Activated CD4-positive, alpha-beta T cell treated with anti-CD3 and anti-CD28 coated beads, Interleukin-10, Interleukin-2, amounts not matched to agents 100 ng/mL and 50 ng/mL, durations not matched to agents 16 hours and 8 hours (primary cell): ENCODE measurements at places on chromosomes 12 and 14.
A peak's percentile ranks its signal among the peaks of the same experiment; 100 is the strongest.

GRCh38 chr12:103962493-103962892, 3.2 kb upstream of the TDG start:
- no peak for DNase-seq

- DNase-seq = no peak
These were observed 38.4 kb upstream of the OR4E1 start for GRCh38 chr14:21712036-21712435.

DNA sequence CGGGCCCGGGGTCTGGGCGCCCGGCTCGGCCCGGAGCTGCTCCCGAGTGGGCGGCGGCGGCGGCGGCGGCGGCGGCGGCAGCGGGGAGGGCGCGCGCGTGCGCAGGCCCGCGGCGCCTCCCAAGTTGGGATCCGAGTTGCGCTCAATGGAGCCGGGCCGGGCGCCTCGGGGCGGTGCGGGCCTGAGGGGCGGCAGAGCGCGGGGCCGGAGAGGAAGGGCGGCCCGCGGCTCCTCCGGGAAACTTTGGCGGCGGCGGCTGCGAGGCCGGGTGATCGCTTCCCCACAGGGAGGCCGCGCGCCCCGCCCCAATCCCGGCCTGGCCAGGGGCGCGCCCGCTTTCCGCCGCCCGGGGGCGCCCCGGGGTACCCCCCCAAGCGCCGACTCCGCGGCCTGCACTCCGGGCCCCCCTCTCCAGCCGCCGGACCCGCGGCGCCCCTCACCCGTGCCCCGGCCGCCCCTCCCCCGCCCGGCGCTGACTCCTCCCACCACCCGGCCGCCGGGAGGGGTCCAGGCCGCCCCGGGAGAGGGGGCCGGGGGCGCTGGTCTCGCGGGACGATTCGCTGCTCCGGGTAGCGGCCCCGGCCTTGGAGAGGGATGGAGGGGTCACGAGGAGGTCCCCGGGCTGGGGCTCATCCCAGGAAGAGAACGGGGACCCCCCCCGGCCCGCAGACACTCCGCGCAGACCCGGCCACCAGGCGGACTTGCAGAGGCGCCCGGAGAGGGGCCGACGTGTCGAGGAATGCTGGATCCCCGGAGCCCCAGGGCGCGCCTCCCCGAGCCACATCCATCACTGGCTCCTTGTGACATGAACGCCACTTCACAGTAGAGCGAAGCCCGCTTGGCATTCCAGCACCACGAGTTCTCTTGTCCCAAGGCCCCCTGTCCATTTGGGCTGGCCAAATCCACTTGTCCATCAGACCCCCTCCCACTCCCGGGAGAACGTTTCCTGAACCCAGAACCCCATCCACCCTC, at the start of gene RILPL1:
Gene RILPL1 (minus strand): TSS at position 48 of the 972 bp plus-strand sequence. CDS start 237 bp downstream, outside the sequence.
- DNase-seq = peak; percentile 35

GRCh38 chr12:574475-575128, 88.6 kb downstream of the NINJ2 start:
- no peak for DNase-seq

DNA sequence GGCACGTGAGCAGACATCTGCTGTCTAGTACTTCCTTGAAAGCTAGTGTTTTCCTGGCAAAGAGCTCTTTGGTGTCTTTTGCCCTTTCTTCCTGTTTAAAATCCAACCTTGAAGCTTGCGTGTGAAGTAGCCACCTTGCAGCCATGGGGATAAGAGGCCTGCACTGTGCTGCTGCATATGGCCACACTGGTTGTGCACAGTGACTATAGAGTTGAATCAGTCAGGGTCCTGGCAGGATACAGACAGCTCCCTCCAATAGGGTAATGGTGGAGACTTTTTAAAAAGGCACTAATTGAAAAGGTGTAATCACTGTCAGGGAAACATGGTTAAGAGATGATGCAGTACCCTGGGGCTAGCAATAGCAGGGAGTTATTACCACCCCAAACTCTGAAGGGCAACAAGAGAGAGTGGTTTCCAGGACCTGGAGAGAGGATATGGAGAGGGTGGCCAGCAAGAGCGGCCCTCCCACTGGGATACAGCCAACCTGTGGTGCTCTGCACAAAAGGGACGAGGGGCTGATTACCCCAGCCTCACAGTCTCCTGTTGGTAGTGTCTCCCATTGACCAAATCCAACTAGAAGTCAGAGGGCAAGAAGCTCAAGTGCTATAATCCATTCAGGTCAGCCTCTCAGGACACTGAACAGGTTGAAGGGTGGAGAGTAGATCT, 4.8 kb upstream of the GLT8D2 start:
- no peak for DNase-seq

GRCh38 chr12:18320036-18320617, 58.8 kb downstream of the PIK3C2G start:
- peak; percentile 14 for DNase-seq

GRCh38 chr14:94938016-94938415, 168.1 kb upstream of the GSC start:
- DNase-seq = no peak

DNA sequence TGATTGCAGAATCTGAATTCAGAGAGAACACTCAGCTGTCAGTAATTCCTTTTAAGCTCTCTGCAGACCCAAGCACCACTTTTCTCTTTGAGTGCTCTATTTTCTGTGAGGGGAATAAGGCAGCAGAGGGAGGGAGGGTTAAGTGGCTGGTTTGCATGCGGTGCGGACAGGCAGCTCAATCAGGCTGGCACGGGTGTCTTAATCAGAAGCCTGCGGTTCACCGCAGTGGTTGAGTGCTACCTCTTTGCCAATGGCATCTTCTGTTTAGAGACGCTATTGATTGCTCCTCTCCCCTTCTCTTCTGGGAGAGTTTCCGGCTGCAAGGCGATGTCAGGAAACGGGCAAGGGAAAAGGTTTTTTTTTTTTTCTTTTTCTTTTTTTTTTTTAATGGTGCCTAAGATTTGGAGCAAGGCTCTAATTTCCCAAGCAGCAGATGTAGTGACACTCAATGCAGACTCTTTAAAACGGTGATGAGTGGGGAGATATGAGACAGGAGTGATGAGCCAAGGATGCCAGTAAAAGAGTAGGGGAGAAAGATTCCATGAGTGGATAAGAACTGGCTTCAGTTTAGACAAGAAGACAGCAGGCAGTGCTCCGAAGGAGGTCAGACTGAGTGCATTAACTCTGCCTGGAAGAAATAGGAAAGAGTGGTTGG, 533.7 kb upstream of the SEL1L start:
- DNase-seq = no peak

DNA sequence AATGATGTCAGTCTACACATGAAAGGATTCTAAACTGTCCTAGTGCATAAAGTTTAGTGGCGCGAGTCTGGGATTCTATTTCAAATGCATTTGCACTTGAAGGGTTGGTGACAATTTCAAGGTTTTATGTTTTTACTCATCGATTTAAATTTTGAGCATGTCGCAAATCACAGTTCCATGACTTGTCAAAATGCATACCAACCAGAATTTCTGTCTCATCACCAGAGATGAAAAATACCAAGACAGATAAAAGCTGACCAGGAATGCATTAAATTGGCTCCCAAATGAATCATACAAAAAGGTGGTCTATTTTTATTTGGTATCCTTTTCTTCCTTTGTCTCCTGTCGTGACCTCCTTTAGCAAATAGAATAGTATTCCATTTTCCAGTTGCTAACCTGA, 25.2 kb downstream of the TMEM30B start:
- no peak for DNase-seq

DNA sequence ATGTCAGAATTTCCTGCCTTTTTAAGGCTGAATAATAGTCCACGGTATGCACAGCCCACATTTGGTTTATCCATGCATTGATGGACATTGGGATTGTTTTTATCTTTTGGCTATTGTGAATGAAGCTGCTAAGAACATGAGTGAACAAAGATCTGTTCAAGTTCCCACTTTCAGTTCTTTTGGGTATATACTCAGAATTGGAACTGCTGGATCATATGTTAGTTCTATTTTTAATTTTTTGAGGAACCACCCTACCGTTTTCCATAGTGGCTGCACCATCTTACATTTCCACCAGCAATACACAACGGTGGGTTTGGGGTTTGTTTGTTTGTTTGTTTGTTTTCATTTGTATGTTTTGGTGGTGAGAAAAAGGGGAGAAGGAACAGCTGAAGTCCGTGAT, 6.4 kb downstream of the GPR68 start:
- no peak for DNase-seq

GRCh38 chr12:80912901-80913770, 24.6 kb downstream of the LIN7A start:
- DNase-seq = no peak

- no peak for DNase-seq
These were observed 177.9 kb downstream of the GALC start for GRCh38 chr14:87815121-87815520.

- no peak for DNase-seq
These were observed 49.2 kb downstream of the ARF6 start for GRCh38 chr14:49942090-49942489.

GRCh38 chr12:1587927-1588574, 6.3 kb downstream of the FBXL14 start:
- DNase-seq = no peak

DNA sequence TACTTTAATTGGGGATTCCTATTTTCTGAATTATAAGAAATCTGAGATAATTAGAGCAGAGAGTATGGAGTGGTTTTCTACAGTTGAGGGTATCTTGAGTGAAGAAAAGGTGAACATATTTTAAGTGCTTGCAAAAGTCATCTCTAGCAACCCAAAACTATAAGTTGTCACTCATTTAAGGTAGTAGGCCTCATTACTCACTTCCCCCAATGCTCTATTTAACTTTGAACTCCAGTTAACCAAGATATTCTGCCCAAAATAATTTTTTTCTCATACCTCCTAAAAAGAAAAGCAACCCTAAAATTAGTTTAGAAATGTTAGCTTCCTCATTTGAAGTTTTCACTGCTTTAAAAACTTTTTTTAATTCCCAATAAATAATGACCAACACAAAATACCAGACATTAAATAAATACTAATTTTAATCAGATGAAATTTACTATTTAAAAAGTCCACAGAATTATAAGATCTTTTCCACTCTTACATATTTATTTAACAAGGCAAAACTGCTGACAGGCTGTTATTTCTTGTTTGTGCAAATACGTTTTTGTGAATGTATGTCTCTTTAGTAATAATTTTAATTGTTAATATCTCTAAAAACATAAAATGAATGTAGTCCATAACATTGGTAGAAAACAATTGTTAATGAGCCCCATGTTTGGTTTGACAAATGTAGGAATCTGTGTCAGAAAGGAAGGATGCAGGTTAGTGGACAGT, 47.8 kb downstream of the VRK1 start:
- DNase-seq = no peak

GRCh38 chr14:89378119-89378518, 38.9 kb downstream of the FOXN3 start:
- DNase-seq = peak; percentile 13

DNA sequence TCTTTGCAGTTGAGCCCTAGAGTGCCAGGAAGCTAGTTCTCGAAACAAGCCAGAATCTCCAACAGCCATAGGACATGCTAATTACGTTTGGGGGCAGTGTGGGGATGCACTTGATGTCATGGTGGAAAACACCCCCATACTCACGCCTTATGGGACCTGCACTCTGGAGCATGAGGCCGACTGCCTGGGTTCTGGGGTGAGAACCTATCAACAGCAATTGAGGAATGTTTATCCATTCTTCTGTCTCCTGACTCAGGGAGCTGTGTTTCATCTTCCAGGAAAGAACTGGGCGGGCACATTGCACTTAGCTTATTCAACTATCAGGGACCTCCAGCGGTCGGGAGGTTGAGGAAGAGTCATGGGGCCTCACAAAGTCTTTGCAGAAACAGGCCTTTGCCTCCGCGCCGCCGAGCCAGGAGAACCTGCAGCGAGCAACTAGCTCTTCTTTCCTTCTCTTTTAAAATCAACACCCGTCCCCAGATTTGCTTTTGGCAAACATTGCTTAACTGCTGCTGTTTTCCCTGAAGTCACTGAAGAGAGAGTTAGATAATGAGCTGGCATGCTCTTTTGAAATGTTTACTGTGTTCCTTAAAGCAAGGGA, 226.1 kb upstream of the DIO3 start:
- DNase-seq = no peak

DNA sequence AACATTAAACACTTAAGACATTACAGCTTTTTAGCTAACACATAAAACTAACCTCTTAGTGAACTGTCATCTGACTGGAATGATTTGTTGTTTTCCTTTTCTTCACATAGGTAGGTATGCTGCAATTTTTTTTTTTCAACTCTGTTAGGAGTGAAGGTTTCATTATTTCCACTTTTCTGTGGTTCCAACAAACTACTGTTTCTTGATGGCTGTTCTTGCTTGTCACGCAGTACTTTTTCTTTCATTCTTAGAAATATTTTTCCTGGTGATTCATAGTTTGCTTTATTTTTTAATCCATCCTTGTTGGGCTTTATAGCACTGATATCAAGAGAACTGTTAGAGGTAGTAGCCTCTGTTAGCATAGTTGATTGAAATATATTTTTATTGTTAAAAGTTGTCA, 6.3 kb downstream of the MIS18BP1 start:
- peak; percentile 65 for DNase-seq

GRCh38 chr12:45446013-45446412, 230.1 kb downstream of the ANO6 start:
- DNase-seq = no peak

- no peak for DNase-seq
These were observed 54.7 kb downstream of the DDX51 start for GRCh38 chr12:132089407-132089910.

- DNase-seq = no peak
These were observed 34.4 kb downstream of the CORO1C start for GRCh38 chr12:108696996-108697290.

- no peak for DNase-seq
These were observed 3.2 kb downstream of the SYNE3 start for GRCh38 chr14:95513291-95513690.

DNA sequence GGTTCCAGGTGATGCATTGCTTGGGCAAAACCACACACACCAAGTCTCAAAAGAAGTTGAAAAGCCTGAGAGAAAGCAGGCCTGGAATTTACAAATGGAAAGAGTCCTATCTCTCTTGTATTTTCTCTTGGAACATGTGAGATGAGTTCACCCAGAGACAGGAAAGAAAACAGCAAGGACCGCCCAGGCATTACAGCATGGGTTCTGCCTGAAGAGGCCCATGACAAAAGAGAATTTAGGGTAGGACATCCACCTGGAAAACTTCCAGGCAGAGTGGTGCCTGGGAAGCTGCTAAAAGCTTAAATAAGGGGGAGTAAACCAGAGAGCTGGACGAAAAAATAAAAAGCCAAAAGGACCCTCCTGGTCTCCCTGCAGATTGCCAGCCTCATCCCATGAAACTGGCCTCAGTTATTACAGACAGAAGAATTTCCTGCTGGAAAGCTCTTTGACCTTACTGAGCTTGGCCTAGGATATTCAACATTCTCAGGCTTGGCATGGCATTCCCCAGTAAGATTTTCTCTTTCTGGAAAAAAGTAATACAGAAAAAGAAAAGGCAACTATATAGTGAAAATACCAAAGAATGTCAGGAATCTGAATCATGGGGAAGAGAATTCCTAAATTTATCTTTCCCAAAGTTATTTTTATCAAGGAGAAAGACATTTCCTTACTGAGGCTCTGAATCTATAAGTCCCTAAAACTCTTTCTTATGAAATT, 121.3 kb upstream of the NUDT4 start:
- DNase-seq = no peak
